ENCODE measurements at places on chromosomes 5 and 9.

DNA sequence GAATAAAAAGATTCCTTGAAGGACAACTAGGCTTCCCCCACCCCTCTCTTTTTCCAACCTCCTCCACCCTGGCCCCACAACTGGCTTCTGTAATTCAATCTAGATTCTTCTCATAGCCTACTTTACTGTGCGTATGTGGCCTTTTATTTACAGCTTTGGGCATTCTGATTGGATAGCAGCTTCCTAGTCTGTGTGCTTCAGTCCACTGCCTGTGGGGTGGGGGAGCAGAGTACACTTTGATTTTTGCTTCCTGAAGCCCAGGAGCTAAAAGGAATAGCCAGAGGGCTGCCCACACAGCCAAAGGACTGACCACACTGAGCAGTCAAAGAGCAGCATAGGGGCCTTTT lies 30.4 kb downstream of the RUSC2 start:
- no peak for DNase-seq

DNA sequence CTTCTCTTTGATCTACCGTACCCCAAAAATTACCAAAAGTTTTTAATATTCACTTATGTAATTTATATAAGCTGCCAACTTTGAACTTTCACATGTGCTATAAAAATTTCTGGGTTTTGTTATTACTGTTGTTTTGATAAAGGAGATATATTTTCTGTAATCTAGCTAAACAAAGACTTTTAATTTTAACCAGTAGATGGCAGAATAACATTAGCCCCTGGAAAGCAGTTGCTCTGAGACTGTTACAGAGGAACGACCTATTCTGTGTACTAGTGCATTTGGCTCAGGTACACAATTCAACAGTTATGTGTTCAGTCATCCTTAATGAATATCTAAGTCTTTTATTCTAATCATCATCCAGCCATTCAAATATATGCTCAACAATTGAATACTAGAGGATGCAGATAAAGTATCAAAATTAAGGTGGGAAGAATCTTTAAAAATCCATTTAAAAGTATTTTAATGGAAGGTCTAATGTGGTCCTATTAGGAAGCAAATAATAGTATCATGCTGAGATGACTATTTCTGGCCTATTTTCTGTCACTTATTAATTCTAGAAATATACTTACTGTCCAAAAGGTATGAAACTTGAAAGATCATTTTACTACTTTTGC lies 8.6 kb downstream of the KLHL9 start:
- no peak for DNase-seq

- DNase-seq, result no peak
Measured at GRCh38 chr9:18526685-18527084, 52.7 kb downstream of the ADAMTSL1 start.

DNA sequence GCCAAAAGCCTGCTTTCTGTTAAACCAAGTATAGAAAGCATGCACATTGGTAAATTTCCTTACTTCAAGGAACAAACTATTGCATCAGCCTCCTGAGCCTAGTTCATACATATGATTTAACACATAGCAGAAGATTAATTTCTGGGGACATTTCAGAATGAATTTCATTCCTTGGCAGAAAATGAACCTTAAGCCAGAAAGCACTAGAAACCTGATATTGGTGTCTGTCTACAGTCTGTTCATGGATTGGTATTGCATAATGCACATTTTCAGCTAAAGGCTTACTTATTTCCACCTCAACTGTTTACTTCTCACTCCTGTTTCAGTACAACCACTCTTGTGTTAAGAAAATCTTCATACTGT lies 1471.8 kb upstream of the NUDT12 start:
- DNase-seq, result no peak

GRCh38 chr9:26229324-26230054 lies 551.2 kb upstream of the TUSC1 start:
- no peak for DNase-seq

DNA sequence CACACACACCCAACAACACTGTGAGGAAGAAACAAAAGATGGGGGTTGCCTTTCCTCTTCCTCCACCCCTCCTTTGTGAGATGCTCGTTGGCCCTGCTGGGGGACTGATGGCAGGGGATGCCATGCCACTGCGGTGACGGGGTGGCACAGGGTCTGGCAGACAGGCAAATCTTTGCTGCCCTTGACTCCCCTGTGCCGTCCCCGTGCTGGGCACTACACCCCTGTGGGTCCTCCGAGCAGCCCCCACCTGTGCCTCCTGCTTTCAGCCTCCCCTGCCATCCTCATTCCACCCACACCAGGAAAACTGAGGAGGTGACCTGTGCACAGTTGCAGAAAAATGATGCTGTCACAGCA lies 40.2 kb upstream of the IER5L start:
- DNase-seq, result no peak

DNA sequence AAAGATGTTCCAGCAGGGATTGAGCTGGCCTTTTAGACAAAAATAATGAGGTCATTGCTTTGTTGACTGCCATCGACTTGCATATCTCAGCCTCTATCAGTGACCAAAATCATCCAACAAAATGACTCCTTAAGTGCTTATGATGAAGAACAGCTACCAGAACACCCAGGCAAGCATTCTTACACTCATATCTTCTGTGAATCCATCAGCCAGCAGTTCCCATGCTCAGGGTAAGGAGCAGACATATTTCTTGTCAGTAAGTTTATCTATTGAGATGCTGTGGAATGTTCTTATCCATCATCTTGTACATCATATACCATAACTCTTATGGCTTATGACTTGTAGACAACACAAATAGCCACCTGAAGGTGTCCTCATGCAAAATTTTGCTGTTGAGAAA lies 20.2 kb upstream of the SPDL1 start:
- no peak for DNase-seq

DNA sequence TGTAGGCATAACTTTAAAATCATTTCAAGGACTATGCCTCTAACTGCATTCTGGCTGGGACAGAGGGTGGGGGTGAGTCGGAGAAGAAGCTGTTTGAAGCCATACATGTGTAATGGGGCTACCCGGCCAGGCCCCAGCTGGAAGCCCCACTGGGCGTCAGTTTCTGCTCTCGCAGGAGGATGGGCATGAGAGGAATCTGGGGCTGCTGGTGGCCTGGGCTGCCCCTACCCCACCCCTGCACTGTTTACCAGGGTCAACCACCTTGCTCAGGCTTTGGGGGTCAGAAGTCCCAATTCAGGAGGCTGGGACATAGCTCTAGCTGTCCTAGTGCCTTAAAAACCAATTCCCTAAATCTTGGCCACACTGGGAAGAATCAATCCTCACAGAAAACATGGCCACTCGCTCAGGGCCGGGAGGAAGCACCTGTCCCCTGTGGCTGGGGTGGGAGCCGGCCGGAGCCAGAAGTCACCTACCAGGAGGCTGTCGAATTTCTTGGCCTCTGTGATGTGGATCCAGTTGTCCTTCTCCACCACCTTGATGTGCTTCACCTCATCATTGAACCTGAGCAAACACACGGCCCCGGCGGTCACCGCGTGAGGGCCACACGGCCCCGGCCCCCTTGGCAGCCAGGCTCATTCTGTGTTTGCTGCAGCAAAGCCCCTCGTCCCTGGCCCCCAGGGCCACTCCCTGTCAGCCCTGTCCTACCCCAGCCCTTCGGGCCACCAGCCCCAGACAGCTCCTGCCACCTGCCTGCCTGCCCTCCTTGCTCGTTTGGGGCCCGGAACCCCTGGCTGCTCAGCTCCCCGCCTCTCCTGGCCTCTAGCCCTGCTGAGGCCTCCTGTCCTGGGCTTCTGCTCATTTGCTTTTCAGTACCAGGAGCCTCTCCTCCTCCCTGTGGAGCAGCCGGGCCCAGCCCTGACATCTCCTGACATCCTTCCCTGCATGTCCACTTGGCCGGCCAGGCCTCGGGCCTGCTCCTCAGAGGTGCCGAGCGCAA lies 33.6 kb upstream of the SARDH start:
- no peak for DNase-seq

- DNase-seq, result no peak
Measured at GRCh38 chr5:141484310-141484640, 555 bp upstream of the PCDHGC4 start.

DNA sequence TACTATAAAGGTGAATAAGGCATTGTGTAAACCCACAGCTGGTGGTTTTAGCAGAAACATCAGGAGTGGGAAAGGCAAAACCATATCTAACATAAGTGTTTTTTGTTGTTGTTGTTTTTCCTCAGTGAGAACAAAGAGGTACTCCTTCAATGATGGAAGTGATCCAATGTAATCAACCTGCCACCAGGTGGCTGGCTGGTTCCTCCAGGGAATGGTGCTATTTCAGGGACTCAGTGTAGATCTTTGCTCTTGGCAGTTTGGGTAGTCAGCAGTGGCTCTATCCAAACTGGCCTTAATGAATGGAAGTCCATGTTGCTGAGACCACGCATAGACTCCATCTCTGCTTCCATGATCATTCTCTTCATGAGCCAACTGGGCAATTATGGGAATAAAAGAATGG lies 10.8 kb downstream of the DMRTA1 start:
- no peak for DNase-seq

- DNase-seq, result no peak
Measured at GRCh38 chr5:112217843-112218579, 201.1 kb downstream of the EPB41L4A start.

GRCh38 chr5:160311491-160312133 lies 752 bp downstream of the CCNJL start:
- DNase-seq, result no peak

GRCh38 chr5:9059920-9060691 lies 485.8 kb downstream of the SEMA5A start:
- DNase-seq, result no peak

DNA sequence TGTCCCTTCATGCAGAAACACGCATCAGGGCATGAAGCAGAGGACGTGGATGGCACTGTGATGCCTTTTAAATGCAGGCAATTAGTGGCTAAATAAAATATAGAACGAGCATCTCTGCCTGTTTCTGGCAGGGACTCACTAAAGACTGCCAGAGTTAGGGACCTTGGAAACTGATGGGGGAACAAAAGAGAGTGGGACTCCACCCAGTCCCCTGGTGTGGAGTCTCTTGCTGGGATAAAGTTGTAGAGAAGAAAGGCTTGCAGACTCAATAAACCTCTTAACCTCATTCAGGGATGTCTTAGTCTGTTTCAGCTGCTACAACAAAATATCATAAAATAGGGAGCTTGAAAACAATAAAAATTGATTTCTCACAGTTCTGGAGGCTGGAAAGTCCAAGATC lies 87.6 kb upstream of the ARAP3 start:
- no peak for DNase-seq

DNA sequence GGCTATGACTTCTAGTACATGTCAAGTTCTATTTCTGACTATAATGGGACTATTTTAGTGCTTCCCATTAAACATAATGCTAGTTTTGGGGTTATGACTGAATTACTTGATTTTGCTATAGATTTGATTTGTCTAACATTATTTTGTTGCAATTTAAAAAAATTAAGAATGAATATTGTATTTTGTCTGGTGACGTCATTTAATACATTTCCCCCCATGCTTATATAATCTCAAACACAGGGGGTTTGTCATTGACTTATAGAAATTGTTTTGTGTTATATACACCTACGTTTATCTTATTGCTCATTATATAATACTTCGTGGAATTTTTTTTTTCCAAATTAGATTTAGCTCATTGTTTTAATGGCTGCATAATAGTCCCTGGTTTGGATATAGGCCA lies 270.3 kb upstream of the VLDLR start:
- DNase-seq, result no peak

- DNase-seq, result peak; percentile 94
Measured at GRCh38 chr9:89701221-89701798, 96.5 kb downstream of the GADD45G start.

DNA sequence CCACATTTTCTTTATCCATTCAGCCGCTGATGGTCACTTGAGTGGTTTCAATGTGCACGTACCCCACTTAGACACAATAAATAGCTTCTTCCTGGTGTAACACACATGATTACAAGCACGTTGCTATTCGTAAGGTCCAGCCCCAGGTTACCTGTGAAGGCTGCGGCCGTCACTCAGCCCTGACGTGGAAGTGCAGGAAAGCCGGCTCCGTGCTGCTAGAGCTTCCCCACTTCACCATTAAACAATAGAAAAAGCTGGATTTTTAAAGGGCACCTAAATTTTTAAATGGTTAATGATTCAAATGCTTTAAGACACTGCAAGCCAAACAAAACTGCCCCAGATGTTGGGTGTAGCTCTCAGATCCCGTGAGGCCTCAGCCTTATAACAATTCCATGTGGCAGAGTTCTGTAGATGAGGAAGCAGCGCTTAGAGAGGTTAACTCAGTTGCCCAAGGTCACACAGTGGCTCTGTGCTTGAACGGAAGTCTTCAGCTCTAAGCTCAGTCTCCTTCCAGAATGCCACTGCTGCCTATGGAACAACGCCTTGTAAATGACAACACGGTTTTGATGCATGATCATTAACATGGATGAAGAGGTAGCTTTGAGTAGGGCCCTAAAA lies 125.7 kb downstream of the COL23A1 start:
- no peak for DNase-seq

GRCh38 chr5:59021286-59021673 lies 438.4 kb downstream of the RAB3C start:
- no peak for DNase-seq

- DNase-seq, result no peak
Measured at GRCh38 chr9:82670000-82670399, 392.9 kb downstream of the RASEF start.

- DNase-seq, result peak; percentile 51
Measured at GRCh38 chr5:132439521-132440089, 51.0 kb downstream of the IRF1 start.

GRCh38 chr9:127253446-127253845 lies 11.1 kb upstream of the GARNL3 start:
- DNase-seq, result no peak

DNA sequence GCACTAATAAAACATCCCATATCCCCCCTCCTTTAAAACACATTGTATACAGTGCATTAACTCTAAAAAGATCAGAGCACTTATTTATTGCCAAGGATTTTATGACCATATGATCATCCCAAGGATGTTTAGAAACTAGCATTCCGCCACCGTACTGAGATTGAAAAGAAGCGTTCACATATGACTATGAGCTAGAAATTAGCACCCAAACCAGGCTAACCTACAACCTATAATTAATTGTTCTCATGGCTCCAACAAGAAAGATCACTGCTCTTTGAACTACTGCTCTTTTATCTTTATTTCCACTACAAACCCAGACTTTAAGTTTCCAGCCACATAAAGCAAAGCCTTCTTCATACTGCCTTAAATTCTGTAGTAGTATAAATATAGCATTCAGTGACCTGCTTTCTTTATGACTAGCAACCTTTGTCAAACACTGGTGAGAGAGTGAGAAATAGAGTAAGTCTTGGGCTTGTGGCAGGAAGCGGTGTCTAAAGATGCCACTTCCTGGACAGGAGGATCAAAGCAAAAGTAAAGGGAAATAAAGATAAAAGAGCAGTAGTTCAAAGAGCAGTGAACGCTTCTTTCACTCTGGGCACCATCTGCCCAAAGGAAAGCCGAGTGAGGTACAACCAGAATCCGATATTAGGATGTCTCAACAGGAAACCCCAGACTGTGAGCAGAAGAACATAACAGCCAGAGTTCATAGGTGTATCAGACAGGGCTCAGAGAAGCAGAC lies 151.1 kb upstream of the ERCC6L2 start:
- peak; percentile 91 for DNase-seq

- no peak for DNase-seq
Measured at GRCh38 chr5:57445006-57445704, 37.5 kb downstream of the ACTBL2 start.

- no peak for DNase-seq
Measured at GRCh38 chr9:36317766-36318165, 59.5 kb upstream of the GNE start.

Data from activated CD8-positive, alpha-beta T cell treated with anti-CD3 and anti-CD28 coated beads for 36 hours (primary cell).